Thoracic aorta endothelial cell (primary cell): ENCODE measurements at places on chromosomes 5 and 9. TPM values are rescaled to one million over a fixed set of nuclear protein-coding genes. Genes with fewer than 3 reads are reported as not detected.

Gene EGFL7
- total RNA-seq = 400 and 489 TPM in 2 replicates

Gene TNFSF8
- 0.13 TPM in 1 of 2 replicates, not detected in the other for total RNA-seq

Gene ESM1
- 411 and 422 TPM in 2 replicates for total RNA-seq

Gene KIF20A
- total RNA-seq = 63.7 and 116 TPM in 2 replicates

Gene FLT4
- 1.3 and 1.9 TPM in 2 replicates for total RNA-seq

Gene ARL14EPL
- 0.07 and 0.27 TPM in 2 replicates for total RNA-seq

Gene HTR1A
- total RNA-seq = not detected in 2 replicates

Gene RANBP17
- 8.0 and 25.0 TPM in 2 replicates for total RNA-seq

Gene CER1
- not detected in 2 replicates for total RNA-seq

Gene PPP3R2
- total RNA-seq = not detected in 2 replicates

Gene COL15A1
- total RNA-seq = not detected in 2 replicates

Gene TTC39B
- total RNA-seq = 5.1 and 7.9 TPM in 2 replicates
